ENCODE measurements at places on chromosomes 16 and 17. TPM values are rescaled to one million over a fixed set of nuclear protein-coding genes. Genes with fewer than 3 reads are reported as not detected.

Gene ADGRG3
- not detected for total RNA-seq

Gene NPTX1
- 8.0 TPM for total RNA-seq

Gene CCL23
- total RNA-seq = not detected

Gene FAM20A
- total RNA-seq = 0.17 TPM

Gene CX3CL1
- total RNA-seq = 4.2 TPM

Gene TBX6
- total RNA-seq = 0.13 TPM

Gene SCN4A
- total RNA-seq = under 0.01 TPM

Gene VKORC1
- total RNA-seq = 248 TPM

Gene ARHGAP23
- total RNA-seq = 95.5 TPM

Gene RSKR
- total RNA-seq = 8.4 TPM

Gene MRPL27
- 27.3 TPM for total RNA-seq

Gene MAPT
- total RNA-seq = 0.53 TPM

Gene CTU2
- total RNA-seq = 17.8 TPM

Gene TP53TG3C
- total RNA-seq = not detected

Gene NLGN2
- 28.4 TPM for total RNA-seq

Gene CLDN6
- total RNA-seq = 0.13 TPM

Gene CFAP97D1
- not detected for total RNA-seq

Gene SHISA9
- not detected for total RNA-seq

Gene TLCD2
- total RNA-seq = 3.8 TPM

Gene CD300LB
- not detected for total RNA-seq

Gene ZFP3
- 0.92 TPM for total RNA-seq
